ENCODE measurements at places on chromosomes 11 and 22.
A peak's percentile ranks its signal among the peaks of the same experiment; 100 is the strongest.

DNA sequence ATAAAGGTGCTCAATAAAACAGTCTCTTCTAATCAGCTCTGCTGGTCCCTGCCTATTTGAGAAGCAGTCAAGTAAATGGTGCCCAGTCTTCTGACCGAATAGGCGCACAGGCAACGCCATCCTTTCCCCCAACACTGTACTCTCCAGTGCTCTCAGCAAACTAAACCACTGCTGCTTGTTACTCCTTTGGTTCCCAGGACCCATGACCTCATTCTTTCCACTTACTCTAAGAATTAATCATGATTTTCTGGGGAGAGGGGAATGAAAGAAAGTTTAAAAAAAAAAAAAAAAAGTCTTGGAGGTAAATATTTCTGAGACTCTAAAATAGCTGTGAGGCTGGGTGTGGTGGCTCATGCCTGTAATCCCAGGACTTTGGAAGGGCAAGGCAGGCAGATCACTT, 63.7 kb downstream of the SGSM3 start:
- peak; percentile 40 for DNase-seq

DNA sequence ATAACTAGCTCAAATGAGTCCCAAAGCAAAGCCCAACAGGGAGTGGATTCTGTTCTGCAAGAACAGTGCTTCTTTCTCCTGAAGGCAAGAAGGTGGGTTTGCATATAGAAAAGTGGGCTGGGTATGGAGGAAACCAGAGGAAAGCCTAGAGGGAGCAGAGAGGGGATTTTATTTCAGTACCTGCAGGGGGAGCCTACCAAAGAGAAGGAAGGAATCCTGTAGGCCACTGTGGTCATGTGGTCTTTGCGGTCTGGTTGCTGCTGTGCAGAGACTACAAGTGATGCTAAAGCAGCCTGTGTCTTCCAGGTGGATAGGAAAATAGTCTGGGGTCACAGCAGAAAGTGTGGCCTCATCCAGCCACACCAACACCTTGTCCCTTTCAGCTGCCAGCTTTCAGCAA, 33.2 kb upstream of the ZBTB16 start:
- peak; percentile 61 for DNase-seq

GRCh38 chr11:107427569-107428180, 29.9 kb downstream of the CWF19L2 start:
- no peak for DNase-seq

DNA sequence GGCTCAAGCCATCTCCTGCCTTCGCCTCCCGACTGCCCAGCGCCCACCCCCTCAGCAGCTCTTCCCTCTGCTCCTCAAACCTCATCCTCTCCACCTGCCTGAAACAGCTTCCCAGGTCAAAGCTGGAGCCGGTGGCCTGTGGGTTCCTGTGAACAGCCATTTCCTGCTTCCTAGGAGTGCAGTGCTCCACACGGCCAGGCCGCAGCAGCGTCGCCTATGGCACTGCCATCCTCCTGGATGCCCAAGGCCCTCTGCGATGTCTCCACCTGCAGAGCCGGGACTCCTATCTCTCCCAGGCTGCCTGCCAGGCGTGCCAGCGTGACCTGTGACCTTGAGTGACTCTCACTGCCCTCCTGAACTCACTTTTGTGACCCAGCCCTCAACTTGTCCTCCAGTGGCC, 24.6 kb downstream of the PPM1F start:
- no peak for DNase-seq

DNA sequence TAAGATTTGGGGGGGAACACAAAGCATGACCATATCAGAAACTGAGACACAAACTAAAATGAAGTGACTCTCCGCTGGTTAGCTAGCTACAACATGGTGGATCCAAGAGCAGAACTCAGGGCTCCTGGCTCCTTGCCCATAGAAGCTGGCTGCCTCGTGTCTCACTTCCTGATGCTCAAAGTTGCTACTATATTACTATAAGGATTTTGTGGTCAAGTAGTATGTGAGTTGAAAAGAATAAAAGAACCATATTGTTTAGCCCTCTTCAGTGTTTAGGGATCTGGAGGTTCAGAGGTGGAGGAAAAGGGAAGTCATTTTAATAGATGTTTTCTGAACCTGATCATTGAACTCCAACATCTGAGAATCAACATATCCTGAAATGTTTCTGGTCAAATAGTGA, 16.9 kb upstream of the SIK2 start:
- DNase-seq = peak; percentile 85

DNA sequence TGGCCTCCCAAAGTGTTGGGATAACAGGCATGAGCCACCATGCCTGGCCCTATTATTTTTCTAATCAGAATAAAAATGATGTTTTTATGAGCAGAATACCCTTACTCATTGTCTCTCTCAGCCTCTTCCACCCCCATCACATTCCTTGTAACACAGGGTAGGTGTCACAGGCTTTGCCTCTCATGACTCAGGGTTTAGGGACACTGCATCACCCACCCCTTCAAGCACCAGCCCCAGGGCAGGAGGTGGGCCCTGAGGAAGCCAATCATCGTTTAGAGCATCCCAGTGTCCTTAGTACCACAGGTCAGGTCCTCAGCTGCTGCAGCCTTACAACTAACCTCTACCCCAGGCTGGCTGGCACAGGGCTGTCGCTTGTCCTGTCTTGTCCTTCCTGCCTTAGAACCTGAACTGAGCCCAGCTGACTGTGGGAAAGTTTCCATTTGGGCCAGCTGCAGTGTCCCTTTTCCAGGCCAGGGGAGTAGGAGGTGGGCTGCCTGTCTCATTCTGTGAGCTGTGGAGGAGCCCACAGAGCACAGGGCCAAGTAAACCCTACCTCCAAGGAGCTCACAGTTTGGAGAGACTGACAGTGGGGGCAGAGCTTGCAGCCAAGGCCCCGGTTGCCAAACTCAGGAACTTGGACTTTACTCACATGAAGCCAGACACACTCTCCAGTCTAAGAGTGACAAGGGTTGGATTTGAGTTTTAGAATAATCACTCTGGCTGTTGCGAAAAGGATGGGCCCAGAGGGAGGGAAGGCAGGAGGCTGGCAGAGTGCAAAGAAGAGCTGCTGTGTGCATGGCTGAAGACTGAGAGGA, 19.5 kb upstream of the UVRAG start:
- no peak for DNase-seq

- DNase-seq = no peak
Observed at GRCh38 chr11:1076061-1076665, 1.5 kb downstream of the MUC2 start.

DNA sequence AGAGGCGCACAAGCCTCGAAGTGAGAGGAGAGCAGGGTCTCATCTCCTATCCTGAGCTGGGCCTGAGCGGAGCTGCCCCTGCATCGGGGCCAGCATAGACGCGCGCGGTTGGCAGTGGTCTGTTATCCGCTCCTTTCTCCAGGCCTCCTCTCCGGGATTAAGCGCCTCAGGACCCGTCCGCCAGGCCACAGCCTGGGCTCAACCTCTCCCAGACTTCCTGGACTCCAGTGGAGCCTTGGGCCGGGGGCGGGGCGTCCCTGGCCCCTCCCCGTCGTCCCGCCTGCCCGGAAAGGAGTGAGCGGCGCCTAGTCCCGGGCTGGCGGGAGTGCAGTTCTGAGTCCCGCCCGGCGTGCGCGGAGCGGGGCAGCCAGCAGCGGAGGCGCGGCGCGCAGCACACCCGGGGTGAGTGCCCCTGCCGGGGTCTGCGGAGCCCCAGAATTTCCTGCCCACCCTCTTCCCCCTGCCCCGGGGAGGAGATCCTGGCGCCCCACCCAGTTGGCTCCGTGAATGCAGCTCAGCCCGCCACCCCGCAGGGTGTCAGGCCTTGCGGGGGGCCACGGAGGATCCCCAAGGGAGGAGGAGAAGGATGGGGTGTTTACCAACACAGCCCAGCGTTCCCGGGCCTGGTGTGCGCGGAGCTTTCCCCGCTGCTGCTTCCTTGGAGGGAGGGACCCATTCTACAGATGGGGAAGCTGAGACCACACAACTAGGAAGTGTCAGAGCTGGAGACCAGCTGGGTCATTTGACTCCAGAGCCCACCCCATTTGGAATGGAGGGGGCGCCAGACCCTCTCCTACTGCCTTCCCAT, at the start of gene TCIRG1:
Gene TCIRG1, plus strand, starts transcription at position 308 of the 808 bp plus-strand sequence. CDS start 2,247 bp downstream, outside the sequence.
- DNase-seq = peak; percentile 74

DNA sequence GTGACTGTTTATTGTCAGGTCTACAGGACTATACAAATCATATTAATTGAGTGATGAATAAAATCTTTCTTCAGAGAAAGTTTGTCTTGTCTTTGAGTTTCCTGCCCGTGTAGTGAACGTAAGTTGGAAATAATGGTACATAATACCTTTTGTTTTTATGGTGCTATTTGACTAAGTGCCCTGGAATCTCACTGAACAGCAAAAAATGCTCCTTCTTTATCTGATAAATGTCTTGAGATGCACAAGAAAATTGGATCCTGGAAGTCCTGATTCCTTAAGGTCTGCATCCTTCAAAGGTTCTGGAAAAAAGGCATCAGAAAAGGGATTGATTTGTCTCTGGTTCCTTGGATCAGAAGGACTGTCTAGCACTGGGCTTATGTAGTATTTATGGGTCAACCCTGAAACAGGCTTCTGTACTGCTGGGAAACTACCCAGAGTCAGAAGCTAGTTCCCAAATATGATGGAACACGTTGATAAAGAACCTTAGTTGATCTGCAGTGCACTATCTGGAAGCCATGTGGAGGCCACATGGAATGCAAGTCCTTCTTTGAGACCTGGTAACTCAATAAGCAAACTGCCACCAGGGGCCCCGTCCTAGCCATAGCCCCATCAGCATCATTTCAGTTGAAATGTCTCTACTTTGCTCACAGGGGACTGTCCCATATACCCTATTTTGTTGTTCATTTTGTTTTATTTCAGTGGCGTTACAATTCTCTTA, 100.6 kb upstream of the CD44 start:
- peak; percentile 46 for DNase-seq

- DNase-seq = no peak
Observed at GRCh38 chr22:37026325-37026724, 6.8 kb downstream of the MPST start.

DNA sequence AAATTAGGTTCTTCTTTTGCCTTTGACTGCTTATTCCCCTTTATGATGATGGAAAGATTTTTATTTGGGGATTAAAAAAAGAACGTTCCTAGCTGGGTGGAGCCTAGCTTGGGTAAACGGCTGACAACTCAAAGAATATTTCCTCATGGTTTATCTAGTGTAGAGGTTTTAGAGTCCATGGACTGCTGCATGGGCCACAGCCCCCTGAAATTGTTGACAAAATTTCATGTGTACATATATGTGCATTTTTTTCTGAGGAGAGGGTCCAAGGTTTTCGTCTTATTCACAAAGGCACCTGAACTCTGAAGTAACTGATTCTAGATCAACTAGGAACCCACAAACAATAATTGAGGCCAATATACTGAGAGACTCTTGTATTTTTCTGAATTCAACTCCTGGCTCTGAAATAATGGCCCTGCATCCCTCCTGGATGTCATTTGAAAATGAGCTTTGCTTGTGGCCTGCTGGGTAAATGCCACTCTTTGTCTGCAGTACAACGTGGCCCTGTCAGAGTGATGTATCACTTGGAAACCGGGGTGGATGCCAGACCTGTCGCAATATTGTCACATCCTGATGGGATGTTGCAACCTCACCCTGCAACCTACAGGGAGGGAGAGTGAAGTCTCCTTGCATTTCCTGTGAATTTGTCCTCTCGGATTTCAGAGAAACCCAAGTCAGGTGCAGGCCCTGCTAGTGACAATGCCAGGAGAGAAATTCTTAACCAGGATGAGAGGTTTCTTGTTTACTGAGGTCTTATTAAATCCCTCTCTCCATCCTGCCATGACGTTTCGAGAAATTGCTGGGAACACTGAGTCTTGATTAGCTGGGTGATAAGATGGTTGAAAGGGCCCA, 33.8 kb downstream of the EHF start:
- DNase-seq = peak; percentile 77

- no peak for DNase-seq
Observed at GRCh38 chr11:1006762-1007161, 29.8 kb downstream of the MUC6 start.

DNA sequence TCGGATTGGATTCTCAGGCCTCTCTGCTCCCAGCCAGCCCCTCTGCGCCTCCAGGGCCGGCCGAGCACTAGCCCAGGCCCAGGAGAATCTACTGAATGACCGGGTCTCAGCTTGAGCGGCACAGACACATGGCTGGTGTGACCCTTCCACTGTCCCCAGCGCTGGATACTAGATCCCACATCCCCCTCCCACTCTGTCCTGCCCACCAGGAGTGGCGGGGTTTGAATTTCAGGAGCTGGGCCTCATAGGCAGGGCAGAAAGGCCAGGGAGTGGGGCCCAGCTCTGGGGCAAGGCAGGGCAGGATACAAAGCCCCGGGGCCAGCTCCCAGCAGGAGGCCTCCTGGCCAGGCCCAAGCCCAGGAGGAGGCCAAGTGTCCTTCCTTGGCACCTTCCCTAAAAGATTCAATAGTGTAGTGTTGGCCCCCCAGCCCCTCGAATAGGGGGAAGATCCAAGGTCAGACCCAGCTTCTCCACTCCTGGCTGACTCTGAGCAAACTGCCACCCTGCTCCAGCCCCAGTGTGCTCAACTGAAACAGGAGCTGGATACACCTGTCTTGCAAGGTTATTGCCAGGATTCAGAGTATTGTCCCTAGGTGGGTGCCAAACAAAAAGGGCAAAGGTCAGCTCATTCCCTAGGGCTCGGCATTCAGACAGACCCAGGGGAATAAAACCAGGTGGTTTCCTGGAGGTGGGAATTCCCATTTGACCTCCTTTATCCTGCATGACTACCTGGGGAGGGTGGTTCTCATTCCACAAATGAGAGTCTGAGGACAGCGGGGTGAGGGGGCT, 22.5 kb upstream of the TCF20 start:
- DNase-seq = no peak

DNA sequence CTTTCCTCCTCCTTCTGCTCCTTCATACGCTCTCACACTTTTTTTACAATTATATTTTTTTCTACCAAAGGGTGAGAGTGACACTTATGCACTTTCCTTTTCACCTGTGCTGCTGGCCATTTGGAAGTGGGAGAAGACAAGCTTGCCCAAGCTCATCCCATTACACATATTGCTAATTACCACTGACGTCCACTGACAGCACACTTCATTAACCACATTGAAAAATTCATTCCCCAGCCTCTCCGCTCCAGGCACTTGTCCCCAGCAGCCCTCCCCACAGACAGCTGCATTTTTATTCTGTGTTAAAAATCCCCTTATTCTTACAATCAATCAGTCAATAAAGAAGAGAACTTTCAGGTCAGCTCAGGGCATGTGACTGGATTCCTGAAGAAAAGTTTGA, 175.1 kb downstream of the LRRC4C start:
- no peak for DNase-seq

GRCh38 chr22:19631899-19632667, 82.2 kb upstream of the SEPTIN5 start:
- DNase-seq = peak; percentile 36

GRCh38 chr11:121555121-121555520, 102.4 kb upstream of the SORL1-AS1 start:
- DNase-seq = no peak

GRCh38 chr11:15690320-15690719, 575.6 kb downstream of the INSC start:
- DNase-seq = no peak

DNA sequence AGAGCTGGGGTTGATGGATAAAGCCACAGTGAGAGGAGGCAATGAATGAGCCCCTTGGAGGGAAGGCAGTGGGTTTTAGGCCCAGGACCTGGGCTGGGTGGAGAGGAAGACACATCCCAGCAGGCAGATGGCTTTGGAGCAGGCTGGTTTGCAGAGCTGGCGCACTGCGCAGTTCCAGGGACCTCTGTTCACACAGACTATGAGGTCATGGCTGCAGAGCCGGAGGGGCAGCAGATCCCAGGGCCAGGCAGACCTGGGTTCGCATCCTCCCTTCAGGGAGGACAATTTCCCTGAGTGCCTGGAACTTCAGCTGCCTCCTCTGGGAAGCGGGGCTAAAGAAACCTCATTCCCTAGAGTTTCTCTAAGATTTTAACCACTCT, 28.2 kb upstream of the DGKZ start:
- DNase-seq = no peak

Measured in iris pigment epithelial cell (primary cell).